ENCODE measurements at places on chromosomes 13 and 19. TPM values are rescaled to one million over a fixed set of nuclear protein-coding genes. Genes with fewer than 3 reads are reported as not detected.

The ZNF223 gene
- total RNA-seq = 3.2 TPM

- peak; percentile 59 for DNase-seq
These were observed 23.5 kb downstream of the URI1 start for GRCh38 chr19:29965492-29965891.

The SLITRK5 gene
- total RNA-seq = not detected

The COX6B2 gene
- not detected for total RNA-seq

GRCh38 chr19:19749117-19749907 is 16.4 kb upstream of the ZNF14 start:
- DNase-seq = no peak

DNA sequence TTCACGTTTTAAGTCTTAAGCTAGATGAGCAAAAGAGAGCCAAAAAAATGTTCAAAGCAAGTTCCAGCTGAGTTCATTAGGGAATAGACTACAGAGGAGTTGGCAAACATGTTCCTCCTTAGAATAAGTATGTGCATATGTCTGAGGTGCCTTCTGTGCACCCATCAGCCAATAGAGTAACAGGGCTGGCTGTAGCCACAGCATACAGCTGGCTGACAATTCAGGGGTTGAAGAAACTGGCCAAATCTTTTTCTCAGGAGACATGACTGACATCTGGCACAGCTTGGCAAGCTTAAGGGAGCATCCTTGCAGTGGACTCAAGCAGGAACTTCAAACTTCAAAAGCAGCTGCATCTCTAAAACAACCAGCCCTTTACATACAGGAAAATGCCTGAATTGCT is 414.8 kb upstream of the PCDH20 start:
- no peak for DNase-seq

The FCHO1 gene
- 0.67 TPM for total RNA-seq

The POLR2I gene
- total RNA-seq = 71.8 TPM

The CERS1 gene
- 2.2 TPM for total RNA-seq

DNA sequence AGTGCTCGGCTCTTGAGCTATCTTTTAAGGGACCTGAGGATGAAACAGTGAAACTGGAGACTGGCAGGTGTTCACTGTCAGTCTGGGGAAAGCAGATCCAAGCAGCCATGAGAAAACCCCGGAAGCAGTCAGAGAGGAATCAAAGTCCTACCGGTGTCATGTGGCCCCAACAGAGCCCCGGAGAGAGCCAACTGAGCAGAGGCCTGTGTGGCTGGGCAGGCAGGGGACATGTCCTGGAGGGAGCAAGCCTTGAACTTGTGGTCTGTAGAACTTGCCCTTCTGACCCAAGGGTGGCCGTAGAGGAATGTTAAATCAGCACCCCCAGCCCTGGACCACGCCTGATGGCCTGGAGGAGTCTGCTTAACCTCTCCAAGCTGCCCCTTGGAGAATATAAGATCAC is 113.7 kb upstream of the ZNF507 start:
- no peak for DNase-seq

The ZNF383 gene
- 4.7 TPM for total RNA-seq

All from HFFc6 (cell line).